ENCODE measurements at places on chromosomes 6 and 20. TPM values are rescaled to one million over a fixed set of nuclear protein-coding genes. Genes with fewer than 3 reads are reported as not detected.

ASIP gene
- 12.4 TPM for total RNA-seq

STX11 gene
- 10.2 TPM for total RNA-seq

ZNF311 gene
- 0.37 TPM for total RNA-seq

SEL1L2 gene
- total RNA-seq = 2.7 TPM

C2 gene
- total RNA-seq = 5.9 TPM

PBOV1 gene
- not detected for total RNA-seq

BACH2 gene
- total RNA-seq = 5.2 TPM

GABRR2 gene
- 0.31 TPM for total RNA-seq

MYCT1 gene
- 19.3 TPM for total RNA-seq

TGM2 gene
- total RNA-seq = 949 TPM

TMEM200A gene
- not detected for total RNA-seq

PLA2G7 gene
- 0.19 TPM for total RNA-seq
